ENCODE measurements at places on chromosomes 7 and 10.

DNA sequence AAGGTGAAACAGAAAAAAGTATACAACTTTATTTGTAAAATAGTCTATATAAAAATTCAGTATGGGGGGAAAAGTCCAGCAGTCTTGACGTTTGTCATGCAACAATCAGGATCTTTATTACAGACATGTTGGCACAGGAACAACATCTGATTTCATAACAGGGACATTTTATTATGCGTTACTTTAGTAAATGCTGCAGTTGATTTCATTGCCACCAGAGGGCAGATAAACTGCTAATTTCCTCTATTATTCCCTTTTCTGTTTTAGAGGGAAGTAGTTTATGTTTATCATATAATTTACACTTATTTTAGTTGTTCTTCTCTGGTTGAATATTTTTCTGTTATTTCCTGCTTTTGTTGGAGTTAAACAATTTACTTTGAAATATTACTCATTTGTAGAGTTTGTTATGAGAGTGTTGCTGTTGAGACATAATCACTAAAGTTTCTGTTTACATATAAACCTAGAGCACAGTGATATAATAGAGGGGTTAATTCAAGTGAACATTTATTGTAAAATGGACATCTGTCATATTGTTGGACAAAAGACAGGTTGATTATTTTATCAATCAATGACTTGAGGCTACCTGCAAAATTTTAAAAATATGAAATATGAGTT lies 3.3 kb downstream of the PLXDC2 start:
- peak; percentile 0 for DNase-seq

DNA sequence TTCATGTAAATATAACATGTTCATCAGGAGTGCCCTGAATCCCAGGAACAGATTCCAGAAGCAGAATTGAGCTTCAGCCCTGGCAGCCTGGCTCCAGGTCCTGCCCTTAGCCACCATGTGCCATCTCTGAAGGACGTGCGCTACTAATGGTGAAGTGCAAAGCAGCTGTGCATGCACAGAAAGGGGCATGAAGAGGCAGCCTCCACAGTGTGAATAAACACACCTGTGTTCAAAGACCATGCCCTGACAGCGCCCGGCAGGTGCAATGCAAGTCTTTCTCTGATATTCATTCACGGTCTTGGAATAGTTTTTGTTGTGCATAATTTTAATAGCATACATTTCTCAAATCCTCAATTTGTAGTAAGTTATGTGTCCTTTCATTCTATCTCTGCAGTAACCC lies 250.4 kb upstream of the TCERG1L start:
- no peak for DNase-seq

GRCh38 chr10:120929166-120929565 lies 78.0 kb downstream of the WDR11 start:
- DNase-seq = no peak

DNA sequence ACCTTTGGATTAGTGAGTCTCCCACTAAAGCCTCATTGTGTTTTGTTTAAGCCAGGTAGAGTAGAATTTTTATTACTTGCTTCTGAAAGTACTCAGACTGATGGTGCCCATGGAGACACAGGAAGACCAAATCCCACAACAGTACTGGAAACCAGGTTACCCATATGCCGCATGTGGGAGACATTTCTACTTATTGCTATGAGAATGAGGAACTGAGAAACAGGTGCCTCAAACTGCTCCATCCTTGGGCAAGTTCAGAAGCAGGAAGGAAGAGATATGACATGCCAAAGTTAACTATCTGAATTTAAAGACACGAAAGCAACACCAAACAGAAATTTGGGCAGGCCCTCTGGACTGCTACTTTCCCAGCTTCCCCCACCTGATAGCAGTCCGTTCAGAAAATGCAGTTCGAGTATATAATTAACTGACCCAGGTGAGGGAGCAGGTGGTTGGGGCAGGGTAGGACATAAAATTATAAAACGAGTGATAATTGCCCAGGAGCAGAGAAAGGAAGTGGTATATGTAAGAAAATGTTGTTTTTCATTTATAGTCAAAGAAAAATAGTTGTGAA lies 382.3 kb upstream of the MTPN start:
- no peak for DNase-seq

GRCh38 chr7:73738220-73738611 lies 386 bp downstream of the ABHD11 start:
- peak; percentile 32 for DNase-seq

DNA sequence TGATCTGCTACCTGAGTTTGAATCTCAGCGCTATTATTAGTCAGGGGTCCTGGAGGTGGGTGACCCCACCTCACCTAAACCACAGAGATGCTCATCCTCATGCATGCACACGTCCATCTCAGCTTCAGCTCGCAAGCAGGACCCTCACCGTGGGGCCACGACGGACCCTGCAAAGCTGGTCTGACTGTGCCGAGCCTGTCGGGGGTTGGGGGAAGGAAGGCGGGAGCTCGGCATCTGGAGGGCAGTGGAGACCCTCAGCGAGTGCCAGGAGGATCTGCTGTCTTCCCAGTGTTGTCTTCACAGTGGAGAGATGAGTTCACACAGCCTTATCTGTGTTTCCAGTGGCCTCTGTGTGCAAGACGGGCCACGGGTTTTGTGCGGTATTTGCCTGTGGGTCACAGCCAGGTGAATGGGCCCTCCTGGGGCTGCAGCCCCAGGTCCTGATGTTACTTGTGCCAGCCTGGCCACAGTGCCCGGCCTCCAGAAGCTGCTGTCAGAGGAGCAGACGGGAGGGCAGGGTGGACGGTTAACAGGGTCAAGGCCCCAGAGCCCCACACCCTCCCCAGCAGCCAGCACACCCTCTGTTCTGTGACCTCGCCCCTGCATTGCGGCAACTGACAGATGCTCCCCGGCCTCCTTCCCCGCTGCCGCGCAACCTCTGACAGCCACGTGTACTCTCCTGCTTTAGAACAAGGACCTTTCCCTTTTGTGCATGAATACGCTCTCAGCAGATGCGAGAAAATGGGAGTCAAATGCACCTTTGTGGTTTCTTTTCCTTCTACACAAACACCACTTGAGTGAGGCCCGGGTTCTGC lies 528.8 kb downstream of the DNAJB6 start:
- DNase-seq = no peak

DNA sequence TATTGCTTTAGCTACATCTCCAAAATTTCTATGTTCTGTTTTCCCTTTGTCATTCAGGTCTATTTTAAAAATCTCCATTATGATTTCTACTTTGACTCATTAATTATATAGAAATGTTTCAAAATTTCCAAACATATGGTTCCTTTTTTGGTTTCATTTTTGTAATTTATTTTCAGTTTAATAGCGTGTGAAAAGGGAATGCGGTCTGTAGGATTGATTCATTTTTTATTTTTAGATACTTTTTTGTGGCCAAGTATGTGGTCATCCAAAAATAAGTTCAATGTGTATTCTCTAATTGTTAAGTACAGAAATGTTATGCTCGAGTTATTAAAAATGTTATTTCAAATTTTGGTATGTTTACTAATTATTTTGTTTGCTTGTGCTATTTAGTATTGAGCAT lies 72.5 kb upstream of the ANKRD1 start:
- no peak for DNase-seq

- DNase-seq = no peak
These were observed 252.3 kb downstream of the GATA3 start for GRCh38 chr10:8306685-8307364.

Measured in NCI-H2171 treated with DMSO at 0.1 percent for 48 hours (cell line).